ENCODE measurements at places on chromosomes 7 and 10. TPM values are rescaled to one million over a fixed set of nuclear protein-coding genes. Genes with fewer than 3 reads are reported as not detected.

The FXYD4 gene
- total RNA-seq: 2.9 TPM

The CAMK2B gene
- 330 TPM for total RNA-seq

The FAM25A gene
- total RNA-seq: not detected

The PRTFDC1 gene
- 29.4 TPM for total RNA-seq

The ANXA8L1 gene
- not detected for total RNA-seq

The C10orf105 gene
- total RNA-seq: 5.9 TPM

The WDFY4 gene
- total RNA-seq: 3.3 TPM

The MYL10 gene
- total RNA-seq: not detected

The CDC14C gene
- not detected for total RNA-seq

The CYP2E1 gene
- 22.5 TPM for total RNA-seq

The AKR1C2 gene
- 14.3 TPM for total RNA-seq

The PNLIP gene
- total RNA-seq: not detected

The PDE6C gene
- not detected for total RNA-seq

Data from dorsolateral prefrontal cortex (tissue), 122 donors.